NCI-H1694 treated with DMSO at 0.1 percent for 48 hours (cell line): ENCODE measurements at places on chromosomes 7 and 10.

DNA sequence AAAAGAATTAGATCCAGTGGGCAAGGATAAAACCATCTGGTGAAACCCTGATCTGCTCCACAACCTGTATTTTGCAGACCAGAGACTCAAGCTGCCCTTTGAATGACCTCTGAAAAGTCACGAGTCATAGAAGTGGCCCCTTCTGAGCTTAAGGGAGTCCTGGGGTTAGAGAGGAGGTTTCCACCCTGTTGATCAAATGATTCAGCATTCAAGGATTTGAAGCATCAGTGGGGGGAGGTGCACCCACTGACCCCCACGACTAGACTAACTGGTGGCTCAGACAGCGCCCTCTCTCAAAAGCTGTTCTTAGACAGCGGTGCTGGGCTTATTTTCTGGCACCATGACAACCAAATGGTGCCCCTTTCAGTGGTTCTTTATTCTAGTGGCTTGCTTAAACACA lies 44.3 kb downstream of the PLCE1 start:
- DNase-seq = no peak

DNA sequence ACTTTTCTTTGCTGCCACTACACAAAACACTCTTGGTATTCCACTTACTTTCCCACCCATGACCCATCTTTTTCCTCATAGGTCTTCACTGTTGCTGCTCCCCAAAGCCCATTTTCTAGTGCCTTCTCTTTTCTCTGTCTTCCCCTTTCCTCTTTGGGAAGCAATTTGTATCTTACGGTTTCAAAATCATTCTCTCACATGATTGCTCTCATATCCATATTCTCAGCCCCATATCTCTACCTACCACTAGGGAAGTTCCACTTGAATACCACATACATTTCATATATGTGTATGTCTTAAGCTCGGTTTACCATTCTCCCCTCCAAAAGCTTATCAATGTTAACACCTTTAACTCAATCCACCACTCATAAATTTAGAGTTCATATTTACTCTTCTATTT lies 3.2 kb upstream of the UBE2D1 start:
- DNase-seq = no peak

DNA sequence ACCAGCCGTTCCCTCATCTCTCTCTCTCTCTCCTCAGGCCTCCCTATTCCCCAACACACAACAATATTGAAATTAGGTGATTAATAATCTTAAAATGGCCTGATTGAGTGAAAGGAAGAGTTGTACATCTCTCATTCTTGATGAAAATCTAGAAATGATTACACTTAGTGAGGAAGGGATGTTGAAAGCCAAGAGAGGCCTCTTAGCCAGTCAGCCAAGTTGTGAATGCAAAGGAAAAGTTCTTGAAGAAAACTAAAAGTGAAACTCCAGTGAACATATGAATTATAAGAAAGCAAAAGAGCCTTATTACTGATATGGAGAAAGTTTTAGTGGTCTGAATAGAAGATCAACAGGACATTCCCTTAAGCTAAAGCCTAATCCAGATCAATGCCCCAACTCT lies 695.1 kb downstream of the GRID1 start:
- DNase-seq = no peak

DNA sequence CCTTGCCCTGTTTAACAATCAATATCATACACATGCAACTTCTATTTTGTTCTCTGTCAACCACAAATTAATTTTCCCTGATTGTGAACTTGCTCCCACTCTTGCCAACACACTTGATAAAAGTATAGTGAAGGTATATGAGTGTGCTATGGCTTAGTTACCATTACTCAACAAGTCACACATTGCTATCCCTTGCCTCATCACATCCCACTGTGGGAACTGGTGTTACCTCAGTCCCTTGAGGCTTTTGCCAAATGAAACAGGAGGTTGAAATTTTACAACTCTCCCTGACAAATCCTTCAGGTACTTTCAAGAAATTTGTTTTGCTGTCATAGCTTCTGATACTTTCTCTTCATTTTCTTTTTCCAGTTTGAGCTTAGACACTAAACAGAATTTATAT lies 472.5 kb upstream of the SEMA3D start:
- DNase-seq = no peak

- DNase-seq = no peak
These were observed 134.1 kb downstream of the MAGI2 start for GRCh38 chr7:79319369-79319768.

DNA sequence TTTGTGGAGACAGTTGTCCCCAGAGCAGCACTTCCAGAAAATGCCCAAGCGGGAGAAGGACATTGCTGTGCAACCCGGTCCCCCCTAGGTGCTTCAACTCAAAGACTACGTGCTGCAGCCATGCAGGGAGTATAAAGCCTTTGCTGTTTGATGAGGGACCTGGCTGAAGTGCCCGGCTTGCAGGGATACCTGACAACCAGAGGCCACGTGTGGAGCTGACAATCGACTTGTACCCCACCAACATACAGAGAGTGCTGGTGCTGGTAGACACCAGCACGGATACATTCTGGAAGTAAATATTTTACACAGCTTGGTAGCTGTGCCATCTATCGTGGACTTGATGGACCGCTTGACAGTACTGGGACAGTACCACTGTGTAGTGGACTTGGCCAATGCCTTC lies 240.6 kb downstream of the CACNA2D1 start:
- DNase-seq = no peak

DNA sequence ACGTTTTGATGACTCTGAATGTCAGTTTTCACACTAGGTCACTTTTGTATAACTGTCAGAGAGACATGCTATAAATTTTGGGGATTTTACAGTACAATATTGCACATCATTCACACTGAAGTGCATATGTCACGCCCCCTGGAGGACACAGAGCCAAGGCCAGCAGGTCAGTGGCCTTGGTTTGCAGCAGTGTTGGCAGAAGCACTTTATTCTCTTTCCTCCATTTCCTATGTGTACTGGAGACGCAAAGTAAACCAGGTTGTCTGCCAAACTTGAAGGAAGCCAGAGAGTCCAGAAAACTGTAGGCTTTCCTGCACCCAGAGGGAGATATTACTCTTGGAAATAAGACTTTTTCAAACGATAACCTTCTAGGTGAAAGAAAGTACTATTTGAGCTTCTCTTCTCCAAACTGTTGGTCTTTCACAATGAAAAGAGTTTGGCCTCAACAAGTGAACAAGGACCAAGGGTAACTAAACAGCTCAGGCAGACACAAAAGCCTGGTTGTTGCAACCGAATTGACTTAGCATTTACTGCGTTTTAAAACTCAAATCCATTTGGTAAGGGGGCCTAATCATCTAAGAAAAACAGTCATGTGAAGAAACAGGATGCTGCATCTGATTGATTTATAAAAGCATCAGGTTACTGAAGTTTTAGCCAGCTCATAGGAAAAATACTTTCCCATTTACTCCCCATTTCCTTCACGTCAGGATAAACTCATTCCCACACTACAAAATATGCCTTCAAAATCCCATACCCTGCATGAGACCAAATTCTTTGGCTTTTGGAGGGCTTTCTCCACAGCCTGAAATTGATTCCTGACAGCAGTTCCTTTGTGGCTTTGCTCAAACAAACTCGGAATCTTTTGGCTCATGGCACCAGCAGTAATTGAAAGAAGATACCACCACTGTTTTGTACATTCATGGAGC lies 83.0 kb upstream of the SEC61G start:
- DNase-seq = no peak

GRCh38 chr7:116195451-116195850 lies 14.9 kb upstream of the TES start:
- no peak for DNase-seq

DNA sequence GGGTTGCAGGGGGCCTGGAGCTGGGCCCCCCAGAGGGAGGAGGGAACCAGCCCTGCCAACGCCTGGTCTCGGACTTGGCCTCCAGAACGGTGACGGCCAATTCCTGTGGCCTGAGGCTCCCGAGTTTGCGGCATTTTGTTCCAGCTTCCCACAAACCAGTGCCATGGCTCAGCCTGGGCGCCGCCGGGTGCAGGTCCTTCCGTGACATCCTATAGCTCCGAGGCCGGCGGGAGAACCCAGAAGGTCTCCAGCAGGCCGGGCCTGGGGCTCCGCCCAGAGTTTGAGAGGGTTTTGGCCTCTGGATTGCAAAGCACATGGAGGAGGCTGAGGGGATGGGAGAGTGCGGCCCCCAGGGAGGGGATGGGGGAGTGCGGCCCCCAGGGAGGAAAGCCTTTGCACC lies 92.6 kb downstream of the UNCX start:
- DNase-seq = no peak

DNA sequence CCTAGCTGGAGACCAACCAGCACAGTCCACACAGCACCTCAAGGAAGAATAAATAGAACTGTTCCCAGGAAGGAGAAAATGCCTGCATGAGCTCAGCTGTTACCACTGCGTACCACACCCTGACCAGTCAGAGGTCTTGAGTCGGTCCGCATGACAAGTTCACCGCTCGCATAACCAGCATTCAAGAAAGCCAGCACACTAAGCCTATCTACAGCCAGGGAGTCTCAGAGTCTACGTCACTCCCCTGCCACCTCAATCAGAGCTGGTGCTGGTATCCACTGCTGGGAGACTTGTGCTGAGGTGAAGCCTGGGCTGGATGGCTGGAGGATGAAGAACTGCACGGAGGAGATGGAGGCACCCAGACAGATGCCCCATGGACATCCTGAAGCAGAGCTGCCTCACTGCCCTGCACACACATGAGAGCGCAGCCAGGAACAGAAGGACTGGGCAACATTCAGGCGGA lies 19.6 kb downstream of the AKR1C1 start:
- DNase-seq = no peak

GRCh38 chr7:102472126-102473041 lies 6.3 kb downstream of the POLR2J start:
- DNase-seq = no peak

DNA sequence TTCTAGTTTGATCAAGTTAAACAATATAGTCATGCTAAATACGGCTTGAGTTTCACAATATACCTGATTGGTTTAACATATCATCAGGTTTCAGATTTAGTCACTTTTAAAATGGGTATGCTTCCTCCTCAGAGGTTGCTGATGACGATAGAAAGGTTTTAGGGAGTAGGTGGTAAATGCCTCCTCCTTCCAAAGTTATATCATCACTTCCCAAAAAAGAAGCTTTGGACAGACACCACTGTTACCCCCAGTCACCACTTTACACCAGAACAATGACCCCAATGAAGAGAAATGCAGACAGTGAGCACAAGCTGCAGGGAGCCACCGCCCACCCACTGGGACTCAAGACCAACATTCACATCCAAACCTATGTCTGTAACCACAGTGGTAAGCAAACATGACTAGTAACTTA lies 244.6 kb downstream of the SORCS1 start:
- no peak for DNase-seq

GRCh38 chr7:26097837-26098668 lies 53.9 kb upstream of the NFE2L3 start:
- no peak for DNase-seq

DNA sequence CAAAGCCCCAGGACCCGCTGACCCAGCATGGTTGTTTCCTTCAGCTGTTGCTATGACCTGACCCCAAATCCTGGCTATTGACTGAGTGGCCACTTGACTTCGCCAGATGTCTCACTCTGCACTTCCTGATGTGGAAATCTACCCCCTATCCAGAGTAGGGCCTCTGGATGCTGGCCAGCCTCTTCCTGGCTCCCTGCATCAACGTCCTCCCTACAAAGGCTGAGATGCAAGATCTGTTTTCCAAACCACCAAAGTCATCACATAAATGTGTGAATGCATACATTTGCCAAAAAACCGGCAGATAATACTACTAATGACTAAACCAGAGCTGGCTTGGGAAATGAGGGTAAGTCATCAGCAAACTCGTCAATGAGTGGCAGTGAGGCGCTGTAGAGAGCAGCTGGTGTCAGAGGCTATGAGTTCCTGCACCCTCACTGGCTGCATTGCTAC lies 70.4 kb downstream of the PYROXD2 start:
- DNase-seq = no peak

- DNase-seq = no peak
These were observed 31.2 kb downstream of the EBF3 start for GRCh38 chr10:129932751-129933433.

GRCh38 chr10:80878330-80878729 lies 340.6 kb downstream of the SH2D4B start:
- no peak for DNase-seq

DNA sequence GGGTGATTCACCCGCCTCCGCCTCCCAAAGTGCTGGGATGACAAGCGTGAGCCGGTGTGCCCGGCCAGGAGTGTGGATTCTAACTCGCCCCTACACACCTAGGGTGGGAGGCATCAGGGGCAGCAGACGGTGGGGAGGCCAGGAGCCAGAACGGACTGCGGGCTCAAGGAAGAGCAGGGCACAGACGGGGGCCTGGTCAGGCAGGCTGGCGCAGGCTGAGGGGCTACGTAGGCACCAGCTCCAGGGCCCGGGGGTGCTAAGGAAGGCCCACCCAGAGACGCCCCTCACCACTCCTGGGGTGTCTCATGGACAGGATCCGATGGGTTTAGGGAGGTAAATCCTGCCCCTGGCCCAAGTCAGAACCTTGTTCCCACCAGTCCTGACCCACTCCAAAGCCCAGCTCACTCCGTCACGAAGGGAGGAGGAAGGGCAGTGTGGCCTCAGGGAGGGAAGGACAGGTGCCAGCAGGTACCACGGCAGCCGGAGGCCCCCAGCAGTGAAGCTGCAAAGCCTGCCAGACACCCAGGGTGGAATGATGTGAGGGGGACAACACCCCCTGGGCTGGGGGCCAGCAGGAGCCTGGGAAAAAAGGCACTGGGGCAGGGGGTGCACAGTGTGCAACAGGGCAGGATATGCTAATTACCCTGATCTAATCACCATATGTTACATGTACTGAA lies 251.4 kb downstream of the MAD1L1 start:
- DNase-seq = no peak

DNA sequence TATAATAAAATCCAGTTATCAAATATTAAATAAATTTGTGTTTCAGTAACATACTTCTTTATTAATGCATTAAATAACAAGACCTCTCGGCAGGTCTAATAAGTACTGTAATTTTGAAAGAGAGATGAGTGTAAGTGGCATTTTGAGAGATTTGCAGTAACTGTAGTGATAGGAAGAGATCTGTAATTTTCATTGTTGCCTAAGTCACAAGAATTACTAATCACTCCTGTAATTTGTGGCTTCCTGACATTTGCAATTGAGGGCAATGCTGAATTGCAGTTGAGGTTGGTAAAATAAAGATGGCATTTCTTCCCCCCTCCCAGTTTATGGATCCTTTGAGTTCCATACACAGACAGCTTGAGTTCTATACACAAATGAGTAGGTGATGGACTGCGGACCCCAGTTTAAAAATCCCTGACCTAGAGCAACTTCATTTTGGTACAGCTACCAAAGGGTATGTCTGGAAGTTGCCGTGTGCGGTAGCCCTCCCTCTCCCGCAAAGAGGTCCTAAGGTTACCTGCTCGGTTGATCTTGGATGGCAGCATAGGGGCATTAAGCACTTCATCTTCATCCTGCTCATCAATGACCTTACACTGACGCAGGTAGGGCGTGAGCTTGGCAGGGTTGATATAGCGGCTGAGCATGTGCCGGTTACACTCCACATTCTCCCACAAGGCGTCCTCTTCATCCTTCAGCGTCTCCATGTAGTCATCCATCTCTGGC lies 96.4 kb downstream of the CARD11 start:
- no peak for DNase-seq

DNA sequence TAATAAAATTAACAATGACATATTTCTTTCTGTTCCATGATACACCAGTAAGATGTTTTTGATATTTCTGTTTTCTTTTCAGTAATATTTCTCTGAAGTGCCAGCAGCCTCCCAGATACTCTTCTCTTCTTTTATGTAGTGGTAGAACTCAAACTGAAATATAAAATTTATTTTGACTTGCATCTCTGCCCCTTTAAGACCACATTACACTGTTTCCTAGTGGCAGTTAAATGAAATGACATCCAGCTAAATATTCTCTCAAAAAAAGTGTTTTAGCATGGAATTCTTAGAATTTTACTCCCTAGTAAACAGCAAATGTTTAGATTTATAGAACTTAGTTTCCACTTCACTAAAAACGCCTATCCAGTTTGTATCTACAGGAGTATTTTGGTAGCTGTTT lies 237.2 kb upstream of the MTPN start:
- DNase-seq = no peak
